ACHN (cell line): ENCODE measurements at places on chromosomes 7 and 10.

DNA sequence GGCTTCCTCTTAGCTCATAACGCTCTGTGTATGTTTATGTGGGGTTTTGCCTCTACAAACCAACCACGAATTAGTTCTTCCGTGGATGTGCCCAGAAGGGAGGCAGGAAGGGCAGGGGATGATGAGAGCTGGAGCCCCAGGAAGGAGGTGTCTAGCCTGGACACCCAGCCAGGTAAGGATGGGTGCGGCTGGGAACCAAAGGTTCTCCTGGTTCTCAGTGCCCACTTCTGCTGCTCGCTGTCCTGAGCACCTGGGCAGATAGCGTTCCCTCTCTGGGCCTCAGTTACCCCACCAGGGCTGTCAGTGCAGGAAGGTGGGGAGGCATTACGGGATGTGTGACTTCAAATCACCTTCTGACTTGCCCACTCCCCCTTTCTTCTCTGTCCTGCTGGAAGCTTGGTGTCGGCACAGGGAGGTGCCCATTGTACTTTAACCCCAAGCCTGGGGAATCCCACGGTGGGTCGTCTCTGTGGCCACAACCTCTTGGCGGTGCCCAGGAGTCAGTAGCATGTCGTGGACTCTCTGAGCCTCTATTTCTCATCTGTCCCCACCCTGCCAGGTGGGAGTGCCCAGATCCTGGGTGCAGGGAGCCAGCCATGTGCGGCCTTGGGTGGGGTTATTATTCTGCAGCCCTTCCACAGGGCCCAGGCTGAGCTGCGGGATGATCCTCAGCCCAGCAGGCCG lies 18.7 kb upstream of the PCBD1 start:
- no peak for DNase-seq

DNA sequence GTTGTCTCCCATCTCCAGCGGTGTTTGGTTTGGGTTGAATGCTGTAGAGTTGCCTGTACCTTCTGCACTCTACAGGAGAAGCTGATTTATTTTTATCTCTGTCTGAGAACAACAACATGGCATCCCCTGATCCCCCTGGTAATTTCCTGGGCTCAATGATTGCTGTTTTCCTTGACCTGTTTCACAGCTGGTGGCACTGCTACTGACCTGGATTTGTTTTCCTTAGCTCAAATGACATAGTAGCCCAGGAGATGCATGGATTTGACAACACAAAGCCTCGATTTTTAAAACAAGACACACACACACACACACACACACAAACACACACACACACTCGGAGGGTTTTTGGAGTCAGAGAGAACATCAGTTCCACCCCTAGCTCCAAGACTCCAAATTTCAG lies 301.6 kb downstream of the NRG3 start:
- DNase-seq = no peak

- DNase-seq = no peak
Measured at GRCh38 chr10:4652111-4653010, 173.6 kb upstream of the AKR1E2 start.

GRCh38 chr7:155248366-155248756 lies 49.3 kb upstream of the INSIG1 start:
- DNase-seq = no peak

- no peak for DNase-seq
Measured at GRCh38 chr7:1030444-1031070, 13.8 kb upstream of the GPR146 start.

GRCh38 chr7:1935176-1936005 lies 265.3 kb downstream of the ELFN1 start:
- no peak for DNase-seq

DNA sequence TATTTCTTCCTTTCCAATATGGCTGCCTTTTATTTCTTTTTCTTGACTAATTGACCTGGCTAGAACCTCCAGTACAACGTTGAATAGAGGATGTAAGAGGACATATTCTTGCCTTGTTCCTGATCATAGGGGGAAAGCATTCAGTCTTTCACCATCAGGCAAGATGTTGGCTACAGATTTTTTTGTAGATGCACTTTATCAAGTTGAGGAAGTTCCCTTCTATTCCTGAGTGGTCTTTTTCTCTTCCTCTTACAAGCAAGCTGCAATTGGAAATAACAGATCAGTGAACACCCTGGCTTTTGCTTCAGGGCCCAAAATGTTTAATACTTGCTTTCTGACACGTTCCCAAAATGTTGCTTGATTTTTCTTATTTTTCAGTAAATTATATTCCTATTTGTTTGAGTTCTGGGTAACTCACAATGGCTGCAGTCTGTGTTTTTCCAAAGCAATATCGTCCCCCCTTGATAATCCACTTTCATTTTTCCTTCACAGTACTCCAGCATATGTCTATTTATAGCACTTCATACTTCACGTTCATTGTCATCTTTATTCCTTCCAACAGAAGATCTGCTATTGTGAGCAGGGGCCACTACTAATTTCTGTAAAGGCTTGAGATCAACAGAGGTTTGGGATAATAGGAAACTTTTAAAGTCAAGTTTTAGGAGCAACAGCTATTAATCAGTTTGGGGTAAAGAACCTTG lies 11.7 kb downstream of the CPEB3 start:
- no peak for DNase-seq
